ENCODE measurements at places on chromosomes 5 and 9. TPM values are rescaled to one million over a fixed set of nuclear protein-coding genes. Genes with fewer than 3 reads are reported as not detected.

PLPP7 gene
- total RNA-seq, result 1.8 TPM

ARID3C gene
- total RNA-seq, result not detected

SLC26A2 gene
- total RNA-seq, result 3.7 TPM

GPRIN1 gene
- 0.23 TPM for total RNA-seq

PCDHGA8 gene
- 0.72 TPM for total RNA-seq

MSMP gene
- total RNA-seq, result not detected

TNFSF8 gene
- total RNA-seq, result 0.19 TPM

DOCK2 gene
- total RNA-seq, result 9.3 TPM

PCDHGA1 gene
- 0.32 TPM for total RNA-seq

PRUNE2 gene
- total RNA-seq, result 2.2 TPM

KIF12 gene
- total RNA-seq, result 53.3 TPM

FAM81B gene
- total RNA-seq, result 0.93 TPM

DNA sequence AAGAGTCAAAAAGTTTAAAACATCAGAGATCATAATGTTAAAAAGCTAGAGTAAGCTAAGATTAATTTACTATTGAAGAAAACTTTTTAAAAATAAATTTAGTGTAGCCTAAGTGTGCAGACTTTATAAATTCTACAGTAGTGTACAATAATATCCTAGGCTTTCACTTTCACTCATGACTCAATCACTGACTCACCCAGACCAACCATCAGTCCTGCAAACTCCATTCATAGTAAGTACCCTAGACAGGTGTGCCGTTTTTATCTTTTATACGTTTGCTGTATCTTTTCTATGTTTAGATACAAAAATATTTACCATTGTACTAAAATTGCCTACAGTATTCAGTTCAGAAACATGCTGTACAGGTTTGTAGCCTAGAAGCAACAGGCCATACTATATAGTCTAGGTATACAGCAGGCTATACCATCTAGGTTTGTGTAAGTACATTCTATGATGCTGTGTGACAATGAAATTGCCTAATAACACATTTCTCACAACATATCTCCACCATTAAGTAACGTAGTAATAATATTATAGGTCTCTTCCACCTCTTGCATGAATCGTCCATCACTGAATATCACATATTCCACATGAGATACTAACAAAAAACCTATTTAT is 59.2 kb downstream of the MEGF9 start:
- H3K4me3 ChIP-seq, result no peak overlapping the region
- H3K36me3 ChIP-seq, result no peaks in the 10 kb centered on the region
- H3K27me3 ChIP-seq, result no peaks in the 10 kb centered on the region
- no peak for DNase-seq
- H3K4me1 ChIP-seq, result peaks cover 11% of the 10 kb centered on the region

DNA sequence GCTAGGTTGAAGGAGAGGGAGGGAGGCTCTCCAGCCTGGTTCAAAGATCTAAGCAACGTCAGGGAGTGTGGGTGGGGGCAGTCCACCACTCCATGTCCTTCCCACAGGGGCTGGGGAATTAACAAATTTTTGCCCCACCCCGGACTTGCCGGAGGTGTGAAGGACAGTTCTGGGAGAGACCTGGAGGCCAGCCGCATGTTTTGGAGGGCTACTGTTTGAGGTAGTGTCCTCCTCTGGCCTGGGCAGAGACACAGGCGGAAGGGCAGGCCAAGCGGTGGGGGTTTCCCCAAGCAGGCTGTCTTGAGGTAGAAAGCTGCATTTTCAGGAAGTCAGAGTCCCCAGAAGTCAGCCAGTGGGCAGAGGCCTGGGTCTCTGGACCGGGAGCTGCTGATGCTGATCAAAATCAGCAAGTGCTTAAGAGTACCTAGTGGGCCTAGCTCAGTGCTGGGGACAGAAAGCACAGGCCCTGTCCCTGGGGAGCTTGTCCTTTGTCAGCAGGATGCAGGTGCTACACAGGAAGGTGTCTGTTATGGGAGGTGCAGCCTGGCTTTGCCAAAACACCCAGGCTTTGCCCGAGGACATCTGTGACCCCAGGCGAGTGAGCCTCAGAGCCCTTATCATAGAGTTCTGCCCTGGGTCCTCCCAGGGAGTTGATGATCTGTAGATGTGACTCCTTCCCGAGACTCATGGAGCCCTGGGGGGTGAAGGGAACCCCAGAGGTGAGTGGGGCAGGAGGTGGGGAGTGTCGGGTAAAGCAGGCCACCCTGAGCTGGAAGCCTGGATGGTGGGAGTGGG is 18.5 kb downstream of the JADE2 start:
- peaks cover 25% of the 10 kb centered on the region for H3K36me3 ChIP-seq
- no peak overlapping the region for H3K4me3 ChIP-seq
- no peak for DNase-seq
- H3K4me1 ChIP-seq, result peaks cover 14% of the 10 kb centered on the region

- H3K36me3 ChIP-seq, result no peaks in the 10 kb centered on the region
- no peaks in the 10 kb centered on the region for H3K4me1 ChIP-seq
- no peak overlapping the region for H3K4me3 ChIP-seq
- H3K27ac ChIP-seq, result no peak overlapping the region
Observed at GRCh38 chr9:17402309-17402708, 176.6 kb upstream of the SH3GL2 start.

GRCh38 chr5:172356047-172356446 is 72.5 kb upstream of the UBTD2 start:
- peak overlapping the region; percentile 2 for H3K27ac ChIP-seq
- no peak for DNase-seq
- peaks cover 30% of the 10 kb centered on the region for H3K4me1 ChIP-seq
- no peaks in the 10 kb centered on the region for H3K36me3 ChIP-seq
- H3K27me3 ChIP-seq, result no peaks in the 10 kb centered on the region

- H3K36me3 ChIP-seq, result no peaks in the 10 kb centered on the region
- no peak for DNase-seq
- peaks cover 17% of the 10 kb centered on the region for H3K4me1 ChIP-seq
- H3K27ac ChIP-seq, result no peak overlapping the region
- no peaks in the 10 kb centered on the region for H3K27me3 ChIP-seq
Observed at GRCh38 chr9:129440435-129441186, 180.3 kb downstream of the C9orf50 start.

- H3K36me3 ChIP-seq, result no peaks in the 10 kb centered on the region
- DNase-seq, result no peak
- H3K4me3 ChIP-seq, result no peak overlapping the region
- H3K4me1 ChIP-seq, result peaks cover 8% of the 10 kb centered on the region
- no peaks in the 10 kb centered on the region for H3K27me3 ChIP-seq
- no peak overlapping the region for H3K27ac ChIP-seq
Observed at GRCh38 chr9:122900791-122901190, 4.4 kb downstream of the RC3H2 start.

GRCh38 chr5:157464519-157465171 is 4.6 kb downstream of the NIPAL4 start:
- no peak for DNase-seq
- H3K27me3 ChIP-seq, result peaks cover 4% of the 10 kb centered on the region
- H3K27ac ChIP-seq, result no peak overlapping the region
- no peak overlapping the region for H3K4me3 ChIP-seq

- H3K27ac ChIP-seq, result no peak overlapping the region
- DNase-seq, result no peak
- H3K4me3 ChIP-seq, result no peak overlapping the region
- no peaks in the 10 kb centered on the region for H3K27me3 ChIP-seq
Observed at GRCh38 chr5:85466423-85466822, 1081.7 kb upstream of the EDIL3 start.

- DNase-seq, result no peak
- no peak overlapping the region for H3K27ac ChIP-seq
- no peaks in the 10 kb centered on the region for H3K36me3 ChIP-seq
Observed at GRCh38 chr5:17694371-17694770, 60.1 kb downstream of the TAF11L14 start.

DNA sequence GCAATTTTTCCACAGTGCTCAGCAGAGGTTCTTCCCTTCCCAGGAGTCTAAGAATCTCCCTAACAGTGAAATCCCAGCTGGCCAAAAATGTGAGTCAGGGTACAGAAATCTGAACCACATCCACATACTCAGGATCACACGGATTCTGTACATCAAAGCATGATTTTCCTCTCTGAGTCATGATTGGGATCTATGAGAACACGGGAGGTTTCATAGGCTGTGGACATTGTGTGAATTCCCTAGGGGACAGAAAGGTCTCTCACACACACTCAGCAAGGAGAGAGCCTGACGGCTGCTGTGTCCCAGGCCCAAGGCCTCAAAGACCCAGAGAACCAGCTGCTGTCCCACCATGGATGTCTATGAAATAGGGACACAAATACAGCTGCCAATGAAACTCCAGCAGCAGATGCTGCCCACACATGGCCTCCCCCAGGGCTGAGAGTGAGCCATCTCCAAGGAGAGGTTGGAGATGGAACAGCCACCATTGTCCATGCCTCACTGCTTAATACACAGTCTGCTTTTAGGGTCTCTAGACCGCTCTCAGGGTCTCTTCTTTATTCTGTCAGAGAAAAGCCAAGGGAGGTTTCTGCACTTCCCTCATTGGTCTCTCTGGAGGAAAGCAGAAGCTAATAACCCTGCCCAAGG is 102.7 kb downstream of the ADAMTS12 start:
- H3K4me3 ChIP-seq, result no peak overlapping the region
- H3K27me3 ChIP-seq, result no peaks in the 10 kb centered on the region
- H3K4me1 ChIP-seq, result no peaks in the 10 kb centered on the region
- H3K36me3 ChIP-seq, result no peaks in the 10 kb centered on the region
- H3K27ac ChIP-seq, result no peak overlapping the region

GRCh38 chr5:159392871-159393270 is 62.6 kb upstream of the IL12B start:
- H3K4me1 ChIP-seq, result no peaks in the 10 kb centered on the region
- no peaks in the 10 kb centered on the region for H3K36me3 ChIP-seq
- H3K4me3 ChIP-seq, result no peak overlapping the region
- no peak for DNase-seq
- H3K27me3 ChIP-seq, result no peaks in the 10 kb centered on the region
- H3K27ac ChIP-seq, result no peak overlapping the region

DNA sequence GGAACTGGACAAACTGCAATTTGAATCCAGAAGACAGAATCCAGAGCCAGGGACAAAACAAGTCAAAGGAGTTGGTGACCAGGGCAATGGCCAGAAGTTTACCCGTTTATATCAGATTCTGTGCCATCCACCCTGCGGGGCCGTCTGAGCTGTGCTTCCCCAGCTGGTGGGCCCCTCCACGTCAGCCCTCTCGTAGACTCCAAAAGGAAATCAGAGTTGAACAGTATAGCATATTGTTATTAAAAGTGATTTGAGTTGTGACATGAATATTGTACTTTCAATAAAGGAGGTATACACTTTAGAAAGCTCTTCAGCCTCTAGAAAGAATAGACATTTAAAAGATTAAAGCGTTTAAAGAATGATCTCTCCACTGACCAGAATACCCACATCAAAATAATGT is 102.4 kb downstream of the NFIB start:
- DNase-seq, result no peak
- H3K4me1 ChIP-seq, result peaks cover 57% of the 10 kb centered on the region
- no peak overlapping the region for H3K4me3 ChIP-seq
- peak overlapping the region; percentile 77 for H3K27ac ChIP-seq
- H3K27me3 ChIP-seq, result no peaks in the 10 kb centered on the region
- no peaks in the 10 kb centered on the region for H3K36me3 ChIP-seq

- DNase-seq, result peak; percentile 73
- H3K4me3 ChIP-seq, result peak overlapping the region; percentile 25
Observed at GRCh38 chr9:21964925-21965385, 29.2 kb downstream of the CDKN2A start.

GRCh38 chr9:18629136-18629535 is 155.2 kb downstream of the ADAMTSL1 start:
- no peak for DNase-seq
- H3K27ac ChIP-seq, result no peak overlapping the region
- H3K4me1 ChIP-seq, result no peaks in the 10 kb centered on the region
- H3K36me3 ChIP-seq, result no peaks in the 10 kb centered on the region
- H3K27me3 ChIP-seq, result no peaks in the 10 kb centered on the region

- H3K27ac ChIP-seq, result peak overlapping the region; percentile 40
- no peak for DNase-seq
- peaks cover 41% of the 10 kb centered on the region for H3K4me1 ChIP-seq
- no peak overlapping the region for H3K4me3 ChIP-seq
- H3K27me3 ChIP-seq, result no peaks in the 10 kb centered on the region
- H3K36me3 ChIP-seq, result no peaks in the 10 kb centered on the region
Observed at GRCh38 chr9:136624184-136624951, 38.3 kb upstream of the EGFL7 start.

DNA sequence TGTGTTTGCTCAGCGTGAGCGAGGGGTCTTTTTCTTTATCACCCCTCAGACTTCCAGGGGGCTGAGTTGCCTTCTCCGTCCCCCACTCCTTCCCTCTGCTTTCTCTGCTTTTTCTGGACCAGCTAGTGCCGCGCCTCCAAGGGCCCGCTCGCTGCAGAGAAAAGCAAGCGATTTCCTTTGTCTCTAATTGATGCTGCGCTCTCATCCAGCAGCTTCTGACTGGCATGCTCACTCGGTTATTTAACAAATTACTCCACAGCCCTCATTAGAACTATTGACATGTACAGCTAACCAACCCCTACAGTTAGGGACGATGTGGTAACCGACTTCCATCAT is 288.0 kb downstream of the ELAVL2 start:
- H3K4me3 ChIP-seq, result no peak overlapping the region
- no peaks in the 10 kb centered on the region for H3K36me3 ChIP-seq
- no peaks in the 10 kb centered on the region for H3K4me1 ChIP-seq
- H3K27ac ChIP-seq, result no peak overlapping the region

DNA sequence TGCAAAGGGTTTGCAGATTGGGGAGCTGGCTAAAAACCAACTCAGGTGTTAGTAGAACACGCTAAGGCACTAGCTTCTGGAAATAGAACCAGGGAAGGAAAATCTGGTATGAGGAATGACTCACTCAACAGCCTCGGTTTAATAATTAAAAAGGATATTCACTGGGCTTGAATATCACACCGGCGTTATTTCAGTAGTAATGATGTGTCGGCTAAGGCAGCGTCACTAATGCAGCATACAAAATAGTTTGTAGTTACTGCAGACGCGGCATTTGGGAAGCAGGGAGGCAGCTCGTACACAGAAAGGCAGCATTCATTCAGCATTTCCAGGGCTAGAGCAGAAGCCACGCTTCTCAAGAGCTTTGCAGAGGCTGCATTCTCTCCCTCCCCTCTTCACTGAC is 1.7 kb downstream of the ADRA1B start:
- H3K4me1 ChIP-seq, result no peaks in the 10 kb centered on the region
- no peak for DNase-seq
- no peak overlapping the region for H3K27ac ChIP-seq
- no peak overlapping the region for H3K4me3 ChIP-seq

GRCh38 chr9:137415451-137415850 is 7.5 kb downstream of the EXD3 start:
- H3K36me3 ChIP-seq, result no peaks in the 10 kb centered on the region
- H3K4me3 ChIP-seq, result no peak overlapping the region
- peak; percentile 49 for DNase-seq
- no peaks in the 10 kb centered on the region for H3K4me1 ChIP-seq

- H3K27ac ChIP-seq, result no peak overlapping the region
- no peaks in the 10 kb centered on the region for H3K27me3 ChIP-seq
- H3K4me1 ChIP-seq, result no peaks in the 10 kb centered on the region
- H3K36me3 ChIP-seq, result no peaks in the 10 kb centered on the region
Observed at GRCh38 chr5:179256328-179257175, 88.7 kb downstream of the ADAMTS2 start.

DNA sequence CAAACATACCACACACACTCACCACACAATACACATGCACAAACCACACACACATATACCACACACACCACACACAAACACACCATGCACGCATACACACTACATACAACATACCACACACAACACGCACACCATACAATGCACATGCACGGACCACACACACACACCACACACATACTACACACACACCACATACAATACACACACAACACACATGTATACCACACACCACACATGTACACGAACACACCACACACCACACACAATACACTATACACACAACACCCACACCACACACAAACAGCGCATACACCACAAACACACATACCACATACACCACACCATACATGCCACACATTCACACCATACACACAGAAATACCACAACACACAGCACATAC is 480.3 kb downstream of the DIRAS2 start:
- no peak for DNase-seq
- H3K4me3 ChIP-seq, result no peak overlapping the region
- peaks cover 13% of the 10 kb centered on the region for H3K4me1 ChIP-seq
- no peaks in the 10 kb centered on the region for H3K36me3 ChIP-seq
- H3K27me3 ChIP-seq, result no peaks in the 10 kb centered on the region

Data from pancreas (tissue), 10 donors.